ENCODE measurements at places on chromosomes 4 and X. TPM values are rescaled to one million over a fixed set of nuclear protein-coding genes. Genes with fewer than 3 reads are reported as not detected.

The RIPPLY1 gene
- not detected for total RNA-seq

DNA sequence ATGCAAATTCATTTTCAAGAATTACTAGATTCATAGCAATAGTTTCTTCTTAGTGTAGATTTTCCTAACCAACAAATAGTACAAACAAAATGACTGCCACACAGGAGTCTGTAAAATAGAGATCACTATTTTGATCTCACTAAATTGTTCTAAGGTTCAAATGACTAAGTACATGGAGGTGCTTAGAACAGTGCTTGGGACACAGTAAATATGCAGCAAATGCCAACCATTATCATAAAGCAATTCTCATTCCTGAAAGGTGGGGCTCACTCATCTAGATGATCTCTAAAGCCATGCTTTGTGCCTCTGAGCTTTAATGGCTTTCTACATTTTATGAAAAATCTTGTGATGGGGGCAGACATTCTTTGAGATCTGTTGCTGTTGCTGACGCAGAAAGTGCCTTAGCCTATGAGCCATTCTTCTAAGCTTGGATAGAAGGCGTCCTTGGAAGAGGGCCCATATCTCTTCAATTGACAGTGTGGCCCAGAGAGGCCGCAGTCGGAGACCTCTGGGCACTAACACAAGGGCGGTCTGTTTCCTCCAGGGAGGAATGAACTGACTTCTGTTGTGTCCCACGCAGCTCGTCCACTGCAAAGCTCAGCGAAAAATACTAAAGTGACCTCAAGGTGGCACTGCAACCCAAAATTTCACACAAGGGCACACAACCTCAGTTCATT is 23.5 kb downstream of the TLR10 start:
- no peaks in the 10 kb centered on the region for H3K27me3 ChIP-seq
- H3K4me1 ChIP-seq: no peaks in the 10 kb centered on the region
- no peak for DNase-seq
- H3K27ac ChIP-seq: peak overlapping the region; percentile 17
- H3K4me3 ChIP-seq: no peak overlapping the region

- DNase-seq: no peak
- H3K4me1 ChIP-seq: peaks cover 3% of the 10 kb centered on the region
- no peaks in the 10 kb centered on the region for H3K27me3 ChIP-seq
- no peak overlapping the region for H3K27ac ChIP-seq
- H3K36me3 ChIP-seq: no peaks in the 10 kb centered on the region
These were observed 194.0 kb downstream of the SMIM20 start for GRCh38 chr4:26108054-26108453.

GRCh38 chr4:84493092-84493850 is 5.8 kb downstream of the NKX6-1 start:
- peaks cover 33% of the 10 kb centered on the region for H3K27me3 ChIP-seq
- no peaks in the 10 kb centered on the region for H3K36me3 ChIP-seq
- peak overlapping the region; percentile 87 for H3K27ac ChIP-seq
- peaks cover 3% of the 10 kb centered on the region for H3K4me1 ChIP-seq

DNA sequence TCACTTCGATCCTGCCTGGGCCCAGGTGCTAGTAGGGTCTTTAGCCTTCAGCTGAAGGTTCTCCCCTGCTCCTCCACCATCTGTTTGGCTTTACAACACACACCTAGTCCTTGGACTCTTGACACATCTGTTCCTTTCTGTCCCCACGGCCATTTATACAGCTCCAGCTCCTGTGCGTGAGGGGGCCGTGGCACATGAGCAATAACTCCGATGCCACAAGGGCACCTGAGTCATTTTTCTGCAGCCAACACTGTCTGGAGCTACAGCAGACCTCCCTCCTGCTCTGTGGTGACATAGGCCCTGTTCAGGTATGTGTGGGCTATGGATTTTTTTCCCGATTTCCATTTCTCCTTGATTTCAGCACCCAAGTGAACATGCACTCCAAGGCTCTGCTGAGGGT is 44.7 kb upstream of the BCOR start:
- DNase-seq: no peak
- no peaks in the 10 kb centered on the region for H3K27me3 ChIP-seq
- no peaks in the 10 kb centered on the region for H3K36me3 ChIP-seq
- H3K27ac ChIP-seq: no peak overlapping the region
- peaks cover 10% of the 10 kb centered on the region for H3K4me1 ChIP-seq

The SYN1 gene
- total RNA-seq: 0.31 TPM

GRCh38 chr4:158964114-158964727 is 138.7 kb upstream of the RAPGEF2 start:
- DNase-seq: no peak
- no peak overlapping the region for H3K4me3 ChIP-seq
- H3K27ac ChIP-seq: no peak overlapping the region
- no peaks in the 10 kb centered on the region for H3K4me1 ChIP-seq
- H3K27me3 ChIP-seq: no peaks in the 10 kb centered on the region

- DNase-seq: no peak
- no peak overlapping the region for H3K4me3 ChIP-seq
- H3K36me3 ChIP-seq: no peaks in the 10 kb centered on the region
- H3K4me1 ChIP-seq: no peaks in the 10 kb centered on the region
- H3K27me3 ChIP-seq: no peaks in the 10 kb centered on the region
These were observed 165.4 kb downstream of the SHROOM3 start for GRCh38 chr4:76600447-76600846.

DNA sequence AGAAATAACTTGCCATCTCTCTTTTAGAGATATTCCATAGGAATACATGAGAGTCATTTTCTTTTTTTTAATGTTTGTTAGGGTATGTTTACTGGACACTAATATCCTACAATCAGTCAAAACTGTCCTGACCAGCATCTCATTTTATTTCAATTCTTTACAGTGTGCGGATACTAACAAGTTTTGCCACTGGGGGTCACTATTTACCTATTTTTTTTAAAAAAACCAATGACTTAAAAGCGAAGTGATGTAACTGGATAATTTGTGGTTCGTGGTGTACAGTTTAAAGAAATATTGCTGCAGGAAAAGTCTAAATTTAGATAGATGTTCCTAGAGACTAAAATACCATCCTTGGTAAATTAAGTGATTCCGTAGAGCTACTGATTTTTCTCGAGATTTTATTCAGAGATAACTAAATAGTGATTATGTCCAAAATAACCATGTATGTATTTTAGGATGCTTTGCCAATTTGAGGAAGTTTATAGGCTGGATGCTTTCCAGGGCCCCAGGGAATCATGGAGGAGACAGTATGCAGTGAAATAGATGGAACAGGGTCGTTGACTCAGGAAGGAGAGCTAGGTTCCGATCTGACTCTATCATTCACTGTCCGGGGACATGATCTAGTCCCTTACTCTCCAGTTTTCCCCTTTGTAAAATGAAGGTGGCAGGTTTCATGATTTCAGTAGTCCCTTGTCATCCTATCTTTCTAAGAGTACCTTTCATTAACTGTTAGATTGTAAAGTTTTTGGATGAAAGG is 34.0 kb upstream of the GNPDA2 start:
- DNase-seq: no peak
- no peaks in the 10 kb centered on the region for H3K4me1 ChIP-seq
- H3K27me3 ChIP-seq: peaks cover 11% of the 10 kb centered on the region
- no peak overlapping the region for H3K4me3 ChIP-seq
- H3K27ac ChIP-seq: no peak overlapping the region

GRCh38 chrX:136386826-136387225 is 86.1 kb downstream of the ADGRG4 start:
- H3K4me3 ChIP-seq: no peak overlapping the region
- no peaks in the 10 kb centered on the region for H3K4me1 ChIP-seq
- H3K27ac ChIP-seq: no peak overlapping the region
- DNase-seq: no peak
- H3K27me3 ChIP-seq: no peaks in the 10 kb centered on the region

The NLRP2B gene
- total RNA-seq: not detected

The GLRA2 gene
- not detected for total RNA-seq

DNA sequence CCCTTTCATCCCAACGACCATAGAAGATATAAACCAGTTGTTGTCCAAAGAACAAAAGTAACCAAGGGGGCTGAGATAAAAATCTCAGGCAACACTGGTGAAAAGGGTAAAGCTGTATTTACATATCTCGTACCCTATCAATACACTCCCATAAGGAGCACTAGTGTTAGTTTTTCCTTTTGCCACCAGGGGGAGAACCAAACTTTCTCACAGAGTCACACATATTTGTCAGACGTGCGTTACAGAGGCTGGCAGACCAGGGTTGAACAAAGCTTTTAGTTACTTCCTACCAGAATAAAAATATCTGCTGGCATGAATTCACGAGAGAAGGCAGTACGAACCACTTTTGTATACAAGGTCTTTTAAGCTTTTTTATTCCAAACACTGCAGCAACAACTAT is 88.3 kb downstream of the AMELX start:
- no peaks in the 10 kb centered on the region for H3K36me3 ChIP-seq
- H3K27ac ChIP-seq: no peak overlapping the region
- H3K4me1 ChIP-seq: no peaks in the 10 kb centered on the region
- no peaks in the 10 kb centered on the region for H3K27me3 ChIP-seq
- no peak overlapping the region for H3K4me3 ChIP-seq

DNA sequence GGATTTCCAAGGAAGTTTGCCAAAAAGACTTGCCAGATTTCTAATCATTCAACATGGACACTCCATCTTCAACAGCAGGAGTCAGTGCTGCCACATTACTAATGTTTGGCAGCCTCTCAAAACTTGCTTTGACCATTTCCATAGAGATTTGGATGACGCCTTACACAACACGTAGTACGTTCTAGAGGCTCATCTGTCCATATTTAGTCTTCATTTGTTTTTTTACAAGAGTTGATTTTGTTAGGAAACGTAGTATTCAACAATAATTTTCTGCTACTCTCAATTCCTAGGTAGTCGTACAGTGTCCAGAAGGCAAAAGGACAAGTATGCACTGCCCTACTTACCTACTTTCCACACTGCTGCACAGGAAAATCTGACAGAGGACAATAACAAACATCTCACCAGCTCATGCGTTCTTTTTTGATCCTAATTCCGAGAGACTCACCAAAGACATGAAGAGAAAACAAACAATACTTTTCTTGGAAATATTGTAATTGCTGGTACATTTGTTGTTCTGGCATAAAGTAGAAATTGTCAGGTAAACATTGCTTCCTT is 117.3 kb downstream of the SNCA start:
- H3K4me1 ChIP-seq: no peaks in the 10 kb centered on the region
- H3K27me3 ChIP-seq: no peaks in the 10 kb centered on the region
- no peak overlapping the region for H3K4me3 ChIP-seq
- DNase-seq: no peak
- H3K36me3 ChIP-seq: no peaks in the 10 kb centered on the region
- no peak overlapping the region for H3K27ac ChIP-seq

The SORBS2 gene
- 33.4 TPM for total RNA-seq

DNA sequence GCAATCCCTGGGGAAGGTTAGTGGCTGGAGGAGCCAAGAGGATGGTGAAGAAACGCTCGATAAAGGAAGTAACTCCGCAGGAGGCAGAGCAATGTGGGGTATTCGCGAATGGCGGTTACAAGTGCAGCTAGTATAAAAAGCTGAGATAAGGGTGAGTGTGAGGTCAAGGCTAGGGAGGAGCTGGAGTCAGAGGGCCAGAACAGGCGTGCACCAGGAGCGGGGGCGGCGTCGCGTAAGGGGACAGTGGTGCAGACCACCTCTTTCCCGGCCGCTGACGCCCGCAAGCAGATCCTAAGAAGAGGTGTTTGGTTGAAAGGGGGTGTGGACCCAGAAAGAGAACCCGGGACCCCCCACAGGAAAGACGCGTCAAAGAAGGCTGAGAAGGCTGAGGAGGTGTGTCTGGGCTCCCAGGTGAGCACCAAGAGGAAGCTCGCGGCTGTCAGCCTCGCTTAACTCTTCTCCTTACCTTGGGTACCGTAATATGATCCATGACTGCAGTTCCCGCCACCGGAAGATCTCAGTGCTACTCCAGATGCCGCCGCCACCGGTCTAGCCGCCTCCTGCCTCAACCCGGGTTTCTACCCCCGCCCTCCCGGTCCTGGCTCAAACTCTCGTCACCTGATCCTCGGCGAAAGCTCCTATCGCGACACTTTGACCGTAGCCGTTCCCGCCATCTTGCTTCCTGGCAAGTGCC is at the start of gene MTMR8:
Gene MTMR8 (minus strand): TSS at position 579 of the 694 bp plus-strand sequence. CDS start 89 bp downstream, at position 490.
- peak within 1 kb of the TSS; percentile 3 for H3K27ac ChIP-seq
- peaks cover 9% of the 10 kb centered on the region for H3K4me1 ChIP-seq
- peak; percentile 8 for DNase-seq
- no peaks in the 10 kb centered on the region for H3K36me3 ChIP-seq
- H3K4me3 ChIP-seq: peak within 1 kb of the TSS; percentile 56

All from esophagus squamous epithelium (tissue), 5 donors.